CD4-positive, alpha-beta T cell treated with Interleukin-6 at 100 ng/mL for 8 hours (primary cell): ENCODE measurements at places on chromosomes 16 and 17.

GRCh38 chr16:4537376-4538343 is 913 bp downstream of the CDIP1 start:
- DNase-seq: no peak

DNA sequence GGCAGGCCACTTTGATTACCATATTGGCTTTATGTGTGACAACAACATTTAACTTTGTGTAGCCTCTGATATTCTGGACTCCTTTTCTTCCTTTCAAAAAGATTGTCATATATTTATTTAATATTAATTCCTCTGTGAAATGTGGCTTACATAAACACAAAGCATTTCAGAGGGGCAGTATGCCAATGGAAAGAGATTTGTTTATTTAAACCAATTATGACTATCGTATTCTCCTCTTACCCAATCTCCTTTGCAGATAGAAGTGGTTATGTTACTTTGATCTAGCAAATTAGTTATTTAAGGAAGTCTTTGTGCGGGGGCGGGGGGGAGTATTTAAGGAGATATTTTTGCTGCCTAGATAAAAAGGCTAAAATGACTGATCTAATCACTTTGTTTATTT is 573.7 kb upstream of the KIF2B start:
- DNase-seq: no peak

DNA sequence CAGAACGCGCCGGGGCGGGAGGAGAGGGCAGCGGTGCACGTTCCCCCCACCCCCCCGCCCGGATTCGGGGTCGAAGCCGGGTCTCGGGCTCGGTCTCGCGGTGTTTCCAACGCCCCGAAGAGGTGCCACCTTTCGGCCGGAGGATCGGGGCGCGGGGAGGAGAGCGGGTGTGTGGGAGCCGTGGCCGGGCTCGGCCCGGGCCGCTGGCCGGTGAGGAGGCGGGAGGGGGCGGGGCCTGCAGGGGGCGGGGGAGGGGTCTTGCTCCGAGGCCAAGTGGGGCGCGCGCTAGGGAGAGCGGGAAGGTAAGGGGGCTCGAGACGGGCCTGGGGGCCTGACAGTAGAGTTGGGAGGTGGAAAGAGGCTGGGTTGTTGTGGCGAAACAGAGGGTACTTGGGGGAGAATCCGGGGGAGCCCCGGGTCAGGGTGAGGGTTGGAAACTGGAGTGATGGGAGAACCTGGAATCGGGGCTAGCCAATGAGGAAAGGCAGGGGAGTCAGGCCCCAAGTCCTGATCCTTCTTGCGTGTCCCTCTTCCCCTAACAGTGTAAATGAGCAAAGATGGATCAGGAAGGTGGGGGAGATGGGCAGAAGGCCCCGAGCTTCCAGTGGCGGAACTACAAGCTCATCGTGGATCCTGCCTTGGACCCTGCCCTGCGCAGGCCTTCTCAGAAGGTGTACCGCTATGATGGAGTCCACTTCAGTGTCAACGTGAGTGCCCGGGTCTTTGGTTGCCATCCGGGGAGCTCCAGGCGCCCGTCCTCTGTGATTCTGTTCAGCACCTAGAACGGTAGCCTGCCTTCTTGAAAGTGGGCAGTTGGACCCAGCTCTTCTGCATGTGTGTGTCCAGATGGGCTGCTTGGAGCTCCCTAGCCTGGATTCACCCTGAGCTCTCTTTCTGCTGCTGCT is 873 bp downstream of the SETD1A start:
- DNase-seq: no peak

GRCh38 chr16:78528265-78528664 is 428.8 kb downstream of the WWOX start:
- DNase-seq: no peak

- DNase-seq: no peak
These were observed 1.4 kb upstream of the HOXB1 start for GRCh38 chr17:48532261-48532660.

GRCh38 chr17:17387017-17387497 is 83.9 kb downstream of the NT5M start:
- DNase-seq: no peak
